ENCODE measurements at places on chromosomes 1 and 21. TPM values are rescaled to one million over a fixed set of nuclear protein-coding genes. Genes with fewer than 3 reads are reported as not detected.

The SDC3 gene
- total RNA-seq: 41.7 TPM

GRCh38 chr1:6065093-6065858 lies 19.6 kb downstream of the KCNAB2 start:
- peak; percentile 97 for DNase-seq

The KCNE1 gene
- 1.6 TPM for total RNA-seq

DNA sequence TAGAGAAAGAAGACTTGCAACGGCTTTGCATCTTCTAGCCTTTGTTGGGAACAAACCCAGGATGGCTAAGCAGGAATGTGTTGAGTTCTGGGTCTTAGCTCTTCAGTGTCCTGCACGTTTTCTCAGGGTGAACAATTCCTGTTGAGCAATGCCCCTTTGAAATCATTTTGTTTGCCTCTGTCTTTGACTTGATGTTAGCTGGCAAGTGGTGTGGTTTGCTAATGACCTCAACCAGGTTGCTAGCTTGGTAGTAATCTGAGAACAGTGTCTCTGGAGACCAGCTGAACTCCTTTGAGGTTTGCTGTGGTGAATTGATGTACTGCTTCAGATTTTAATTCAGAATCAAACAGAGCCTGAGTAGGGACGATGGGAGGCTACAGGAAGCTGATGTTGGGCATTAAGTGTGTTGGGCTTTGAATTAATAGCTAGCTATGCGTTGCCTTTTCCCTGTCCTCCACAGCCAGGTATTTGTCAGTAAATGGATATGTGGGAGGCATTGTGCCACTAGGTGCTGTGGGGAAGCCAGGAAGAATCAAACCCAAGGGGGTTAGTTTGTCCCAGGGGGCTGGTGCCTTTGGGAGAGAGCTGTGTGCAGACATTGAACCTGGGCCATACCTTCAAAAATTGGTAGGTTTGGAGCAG lies 23.3 kb upstream of the SRSF10 start:
- no peak for DNase-seq

GRCh38 chr21:43763901-43764523 lies 12.1 kb downstream of the CSTB start:
- no peak for DNase-seq

The PDZK1IP1 gene
- total RNA-seq: not detected

The LYPD8 gene
- total RNA-seq: not detected

The HIVEP3 gene
- total RNA-seq: 15.1 TPM

DNA sequence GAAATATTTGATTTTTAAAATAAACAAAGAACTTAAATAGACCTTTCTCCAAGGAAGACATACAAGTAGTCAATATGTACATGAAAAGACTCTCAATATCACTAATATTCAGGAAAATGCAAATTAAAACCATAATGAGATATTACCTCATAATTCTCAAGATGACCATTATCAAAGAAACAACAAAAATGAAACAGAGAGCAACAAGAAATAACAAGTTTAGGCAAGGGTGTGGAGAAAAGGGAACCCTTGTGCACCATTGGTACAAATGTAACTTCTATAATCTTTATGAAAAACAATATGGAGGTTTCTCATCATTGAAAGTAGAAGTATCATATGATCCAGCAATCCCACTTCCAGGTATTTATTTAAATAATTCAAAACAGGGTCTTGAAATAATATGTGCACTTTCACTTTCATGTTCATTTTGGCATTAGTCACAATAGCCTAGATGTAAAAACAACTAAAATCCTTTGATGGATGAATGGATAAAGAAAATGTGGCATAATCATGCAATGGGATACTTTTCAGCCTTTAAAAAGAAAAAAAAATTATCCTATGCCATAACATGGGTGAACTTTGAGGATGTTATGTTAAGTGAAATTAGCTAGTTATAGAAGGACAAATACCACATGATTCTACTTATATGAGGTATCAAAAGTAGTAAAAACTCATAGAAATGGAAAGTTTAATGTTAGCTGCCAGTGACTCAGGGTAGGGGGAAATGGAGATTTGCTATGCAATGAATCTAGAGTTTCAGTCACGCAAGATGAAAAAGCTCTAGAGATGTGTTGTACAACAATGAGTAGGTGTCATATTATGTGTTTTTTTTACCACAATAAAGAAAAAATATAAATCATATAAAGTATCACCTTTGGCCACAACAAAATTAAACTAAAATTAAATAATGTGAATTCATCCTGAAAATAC lies 114.5 kb upstream of the LYPLAL1 start:
- no peak for DNase-seq

The KCTD3 gene
- total RNA-seq: 46.3 TPM

The TFF2 gene
- not detected for total RNA-seq

The WLS gene
- 1.5 TPM for total RNA-seq

The PLPPR5 gene
- total RNA-seq: 2.0 TPM

DNA sequence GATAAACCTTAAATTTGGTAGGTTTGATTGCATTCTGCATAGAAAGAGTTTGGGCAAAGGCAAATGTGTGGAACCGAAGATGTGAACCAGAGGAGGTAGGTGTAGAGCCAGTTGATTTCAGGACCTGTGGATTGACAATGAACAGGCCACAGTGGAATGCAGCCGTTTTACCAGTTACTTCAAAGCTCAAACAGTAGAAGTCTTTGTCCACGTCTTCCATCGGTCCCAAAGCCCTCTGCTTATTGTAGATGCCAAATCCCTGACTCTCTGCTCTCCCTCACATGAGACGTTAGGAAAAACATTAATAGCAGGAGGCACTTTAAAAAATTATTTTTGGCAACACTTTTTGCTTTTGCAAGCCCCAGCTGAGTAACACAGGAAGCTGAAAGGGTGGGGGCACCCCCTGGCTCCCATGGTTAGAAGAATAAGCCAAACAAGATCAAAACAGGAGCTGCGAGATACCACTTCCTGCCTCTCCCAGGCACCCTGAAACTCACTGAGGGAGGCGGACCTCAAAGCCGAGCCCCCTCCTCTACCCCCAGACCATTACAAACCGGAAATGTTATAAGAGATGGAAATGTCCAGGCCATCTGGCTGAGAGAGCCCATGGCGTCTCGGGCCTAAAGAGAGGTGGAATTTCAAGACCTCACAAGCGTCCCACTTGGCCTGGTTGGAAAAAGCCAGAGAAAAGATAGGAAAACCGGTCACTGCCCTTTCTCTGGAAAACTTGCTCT lies 13.5 kb downstream of the TRAF3IP3 start:
- DNase-seq: no peak

- no peak for DNase-seq
Observed at GRCh38 chr1:33973799-33974545, 110.1 kb downstream of the HMGB4 start.

GRCh38 chr1:228150461-228151179 lies 890 bp downstream of the GJC2 start:
- no peak for DNase-seq

GRCh38 chr1:77416692-77417450 lies 135.1 kb downstream of the AK5 start:
- no peak for DNase-seq

DNA sequence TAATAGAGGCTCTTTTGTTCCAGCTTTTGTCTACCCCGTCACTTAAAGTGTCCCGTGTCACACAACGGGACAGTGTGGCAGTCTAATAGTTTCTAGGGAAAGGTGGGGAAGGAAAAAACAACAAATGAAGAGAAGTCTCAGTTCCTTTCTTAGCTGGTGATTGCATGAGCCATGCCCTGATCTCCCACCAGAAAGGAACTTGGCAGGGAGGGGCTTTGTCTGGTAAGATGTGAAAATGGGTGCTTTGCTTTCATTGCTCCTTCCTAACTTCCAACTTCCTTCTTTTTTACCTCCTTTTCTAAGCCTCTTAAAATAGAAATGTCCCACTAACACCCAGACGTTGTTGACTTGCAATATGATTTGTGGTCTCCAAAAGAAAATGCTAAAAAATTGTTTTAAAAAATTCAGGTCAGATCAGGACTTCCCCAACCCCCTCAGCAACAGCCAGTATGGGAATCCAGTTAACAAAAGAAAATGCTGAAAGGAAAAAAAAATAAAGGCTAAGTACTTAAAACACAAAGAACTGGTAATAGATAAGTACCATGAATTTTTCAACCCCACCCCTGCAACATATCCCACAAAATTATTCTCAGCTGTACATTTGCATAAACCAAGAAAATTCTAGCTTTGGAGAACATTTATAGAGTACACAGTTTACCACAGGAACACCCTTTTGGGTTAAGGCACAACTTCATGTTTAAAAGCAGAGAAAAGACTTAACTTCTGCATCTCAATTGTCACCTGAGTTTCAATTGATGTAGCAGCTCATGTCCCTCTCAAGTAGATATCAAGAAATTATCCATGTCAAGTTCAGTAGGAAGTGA lies 106.2 kb downstream of the NIBAN1 start:
- DNase-seq: no peak

GRCh38 chr1:21366288-21366687 lies 73.6 kb upstream of the NBPF3 start:
- no peak for DNase-seq

DNA sequence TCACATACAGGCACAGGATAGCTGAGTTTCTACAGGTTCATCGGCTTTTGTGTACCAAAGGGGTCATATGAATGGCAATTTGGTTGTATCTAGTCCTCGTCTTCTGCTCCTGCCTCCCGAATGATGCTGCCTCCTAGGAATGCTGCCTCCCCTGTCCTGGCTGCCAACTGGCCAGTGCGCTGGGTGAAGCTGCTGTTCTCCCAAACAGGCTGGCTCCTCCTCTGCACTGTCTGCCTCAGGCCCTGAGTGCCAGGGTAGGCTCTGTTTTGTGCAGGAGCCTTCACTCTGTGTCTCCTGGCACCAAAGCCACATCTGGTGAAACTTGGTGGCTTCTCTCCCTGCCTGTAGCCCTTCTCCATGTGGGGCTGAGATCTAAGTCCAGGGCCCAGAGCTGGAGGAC lies 60.3 kb downstream of the RHOU start:
- no peak for DNase-seq

- DNase-seq: no peak
Observed at GRCh38 chr1:218135371-218135770, 149.7 kb upstream of the RRP15 start.

The EFNA3 gene
- total RNA-seq: 14.6 TPM

DNA sequence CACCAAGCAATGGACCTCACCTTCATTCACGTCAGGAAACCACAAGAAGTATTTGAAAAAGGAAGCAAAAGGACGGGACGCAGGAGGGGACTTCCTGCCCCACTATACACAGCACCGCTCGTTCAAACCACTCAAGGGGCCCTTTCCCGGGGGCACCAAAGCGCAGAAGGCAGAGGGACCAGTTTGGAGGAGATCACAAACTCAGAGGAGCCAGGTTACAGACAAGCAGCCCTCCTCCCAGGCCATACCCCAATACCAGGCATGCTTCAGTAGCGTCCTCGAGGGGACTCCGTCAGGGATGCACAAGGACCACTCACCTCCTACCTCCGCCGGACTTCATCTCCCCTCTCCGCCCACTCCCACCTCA lies 685 bp downstream of the CRTC2 start:
- DNase-seq: no peak

The DNASE2B gene
- total RNA-seq: not detected

The CLCNKB gene
- total RNA-seq: not detected

GRCh38 chr1:111656086-111657017 lies 36.8 kb downstream of the RAP1A start:
- no peak for DNase-seq

DNA sequence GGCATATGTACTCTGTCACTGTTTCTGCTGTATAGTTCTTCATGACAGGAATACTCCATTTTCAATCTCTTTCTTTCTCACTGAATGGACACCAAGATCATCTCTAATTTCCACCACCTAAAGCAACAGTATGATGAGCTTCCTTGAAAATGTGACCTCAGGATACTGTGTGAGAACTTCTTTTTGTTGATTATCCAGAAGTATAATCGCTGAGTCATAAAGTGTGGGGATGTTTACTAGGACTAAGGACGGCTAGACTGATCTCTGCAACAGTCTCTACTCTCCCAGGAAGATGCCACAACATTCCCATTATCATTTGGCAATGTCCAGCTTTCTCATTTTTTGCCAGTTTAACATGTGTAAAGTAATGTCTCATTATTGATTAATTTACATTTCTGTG lies 70.3 kb downstream of the TNFSF18 start:
- no peak for DNase-seq

DNA sequence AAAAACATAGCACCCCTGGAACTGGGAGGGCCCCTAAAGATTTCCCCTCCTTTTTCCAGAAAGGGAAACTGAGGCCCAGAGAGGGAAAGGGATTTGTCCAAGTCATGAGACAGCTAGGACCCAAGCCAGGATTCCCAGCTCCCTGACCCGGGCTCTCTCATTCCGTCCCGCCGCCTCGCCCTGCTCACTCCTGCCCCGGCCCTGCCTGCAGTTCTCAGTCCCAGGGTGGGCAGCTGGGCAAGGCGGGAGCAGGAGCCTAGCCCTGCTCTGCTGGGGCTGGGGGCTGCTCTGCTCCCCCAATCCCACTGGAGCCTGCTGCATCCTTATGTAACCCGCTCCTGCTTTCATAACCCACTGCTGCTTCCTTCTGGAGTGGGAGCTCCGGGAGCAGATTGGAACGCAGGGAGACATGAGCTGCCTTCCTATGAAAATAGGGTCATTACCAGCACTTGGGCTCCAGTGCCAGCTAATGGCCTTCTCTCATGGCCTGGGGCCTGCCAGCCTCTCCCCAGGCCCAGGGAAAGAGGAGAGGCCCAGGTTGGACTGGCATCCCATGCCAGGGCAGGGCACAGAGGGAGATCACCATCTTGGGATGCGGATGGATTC lies 84.5 kb downstream of the CAMK2N1 start:
- DNase-seq: no peak

DNA sequence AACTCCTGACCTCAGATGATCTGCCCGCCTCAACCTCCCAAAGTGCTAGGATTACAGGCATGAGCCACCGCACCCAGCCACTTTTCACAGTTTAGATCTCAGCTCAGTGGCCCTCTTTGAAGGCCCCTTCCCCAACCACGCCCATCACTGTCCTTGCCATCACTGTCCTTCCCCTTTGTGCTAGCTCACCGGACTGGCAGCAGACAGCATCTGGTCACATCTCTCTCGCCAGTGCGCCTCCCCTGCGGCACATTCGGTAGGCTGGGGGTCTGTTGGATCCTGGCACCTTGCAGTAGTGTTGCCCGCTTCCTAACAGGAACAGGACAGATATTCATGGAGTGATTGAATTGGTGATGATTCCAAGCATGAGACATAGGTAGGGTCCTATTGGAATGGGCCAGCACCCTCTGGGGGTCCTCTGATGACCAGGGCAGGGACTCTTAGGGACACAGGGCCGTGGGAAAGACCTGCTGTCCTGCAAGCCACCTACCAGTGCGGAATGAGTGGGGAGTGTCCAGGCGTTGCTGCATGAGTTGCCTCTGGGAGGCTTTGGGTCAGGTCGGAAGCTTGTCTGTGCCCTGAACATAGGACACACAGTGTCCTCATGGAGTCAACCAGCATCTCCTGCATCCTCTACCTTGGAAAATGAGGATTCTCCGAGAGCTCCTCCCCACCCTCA lies 178.8 kb upstream of the VAMP3 start:
- DNase-seq: no peak

Data from glutamatergic neuron (in vitro differentiated cells).